ENCODE measurements at places on chromosomes 5 and 9. TPM values are rescaled to one million over a fixed set of nuclear protein-coding genes. Genes with fewer than 3 reads are reported as not detected.

DNA sequence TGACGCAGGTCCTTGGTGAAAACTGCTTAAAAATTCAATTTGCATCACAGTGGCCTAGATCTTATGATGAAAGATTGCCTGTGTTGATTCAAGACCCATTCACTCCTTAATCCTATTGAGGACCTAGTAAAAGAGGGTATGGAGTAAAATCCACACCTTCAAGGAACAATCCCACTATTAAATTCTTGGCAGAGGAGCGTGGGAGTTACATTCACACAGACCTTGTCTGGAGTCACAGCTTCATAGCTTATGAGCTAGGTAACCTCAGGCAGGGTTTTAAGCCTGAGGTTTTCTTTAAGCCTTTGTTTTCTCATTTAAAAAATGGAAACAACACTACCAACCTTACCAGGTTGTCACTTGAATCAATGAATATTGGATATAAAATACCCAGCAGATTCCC lies 566.5 kb upstream of the ZNF462 start:
- DNase-seq: no peak

DNA sequence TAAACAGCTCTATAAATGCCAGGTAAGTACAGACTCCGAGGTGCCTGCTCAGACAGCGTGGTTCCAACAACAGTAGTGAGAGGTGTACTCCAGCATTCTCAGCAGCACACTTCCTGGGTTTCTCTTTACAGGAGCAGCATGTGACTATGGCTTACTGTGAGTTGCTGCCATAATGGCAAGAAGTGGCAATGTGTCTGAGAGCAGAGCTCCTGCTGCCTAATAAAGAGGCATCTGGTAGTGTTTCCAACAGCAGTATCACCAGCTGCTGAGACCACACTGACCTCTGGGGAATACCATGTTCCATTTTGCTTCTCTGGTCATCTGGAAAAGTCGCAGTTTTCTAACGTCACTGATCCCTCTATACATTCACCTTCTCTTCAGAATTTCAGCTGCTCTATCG lies 398.2 kb downstream of the SLCO4C1 start:
- DNase-seq: no peak

DNA sequence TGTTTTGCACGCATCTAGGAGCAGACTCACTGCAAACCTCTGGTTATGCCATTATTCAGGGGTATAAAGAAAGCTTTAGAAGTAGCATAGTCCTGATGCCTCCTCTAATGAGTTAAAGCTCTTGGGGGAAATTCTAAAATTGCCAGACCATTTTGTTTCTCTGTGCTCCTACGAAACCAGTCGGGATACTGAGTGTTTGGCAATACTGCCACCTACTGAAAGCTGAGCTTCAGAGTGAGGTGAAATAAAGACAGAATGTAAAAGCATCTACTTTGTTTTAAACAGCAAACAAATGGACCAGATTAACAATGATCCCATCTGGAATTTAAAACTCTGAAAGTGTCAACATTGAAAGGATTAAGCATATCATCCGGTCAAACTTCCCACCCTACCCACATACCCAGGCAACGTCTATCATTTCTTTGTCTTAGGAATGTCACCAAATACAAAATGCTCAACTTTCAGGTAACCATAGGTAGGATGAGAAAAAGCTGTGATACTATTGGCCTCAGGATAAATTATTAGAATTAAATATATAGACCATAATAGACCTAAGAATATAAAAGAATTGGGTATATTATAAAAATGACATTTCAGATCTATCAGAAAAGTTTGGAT lies 77.8 kb upstream of the SHISAL2B start:
- no peak for DNase-seq

GRCh38 chr9:70554881-70555280 lies 140.4 kb upstream of the KLF9 start:
- no peak for DNase-seq

DNA sequence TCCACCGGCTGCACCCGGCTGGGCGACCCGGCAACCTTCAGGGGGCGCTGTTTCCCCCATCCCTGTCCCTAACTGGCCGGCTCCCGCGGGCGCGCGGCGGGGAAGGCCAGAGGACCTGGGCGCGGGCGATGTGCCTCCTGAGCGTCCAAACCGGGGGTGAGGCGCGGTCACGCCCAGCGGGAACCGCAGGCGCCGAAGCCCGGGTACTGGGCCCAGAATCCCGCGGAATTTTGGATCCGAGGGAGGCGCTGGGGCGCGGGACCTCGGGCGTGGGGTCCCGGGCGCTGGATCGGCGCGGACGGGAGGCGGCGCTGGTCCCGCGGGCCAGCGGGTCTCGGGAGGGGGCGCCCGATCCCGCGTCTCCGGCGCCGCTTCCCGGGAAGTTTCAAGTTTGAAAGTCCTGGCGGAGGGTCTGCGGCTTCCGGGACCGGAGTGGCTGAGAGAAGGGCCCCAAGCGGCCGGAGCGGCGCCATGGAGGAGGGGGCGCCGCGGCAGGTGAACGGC lies at the start of gene PKN3:
PKN3 (plus strand) TSS at position 59 of the 504 bp plus-strand sequence; CDS start at position 472, 413 bp downstream.
- peak; percentile 92 for DNase-seq

DNA sequence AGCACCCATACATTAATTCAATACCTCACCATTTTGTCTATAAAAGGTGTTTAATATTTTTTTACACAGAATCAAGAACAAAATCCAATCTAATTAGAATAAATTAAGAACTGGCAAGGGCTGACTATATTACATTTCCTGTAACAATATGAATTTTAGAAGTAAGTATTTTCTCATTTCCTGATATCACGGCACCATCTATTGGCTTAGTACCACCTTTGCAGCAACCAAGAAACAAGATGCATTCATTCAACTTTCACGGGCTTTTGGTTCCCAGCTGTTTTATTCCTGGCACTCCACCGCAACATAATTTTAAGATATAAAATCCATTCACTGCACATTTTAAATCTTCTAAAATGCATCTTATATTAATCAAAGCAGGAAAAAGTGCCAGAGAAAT lies 20.6 kb downstream of the PSMB7 start:
- no peak for DNase-seq

GRCh38 chr5:27381686-27382085 lies 343.3 kb upstream of the CDH9 start:
- DNase-seq: no peak

DNA sequence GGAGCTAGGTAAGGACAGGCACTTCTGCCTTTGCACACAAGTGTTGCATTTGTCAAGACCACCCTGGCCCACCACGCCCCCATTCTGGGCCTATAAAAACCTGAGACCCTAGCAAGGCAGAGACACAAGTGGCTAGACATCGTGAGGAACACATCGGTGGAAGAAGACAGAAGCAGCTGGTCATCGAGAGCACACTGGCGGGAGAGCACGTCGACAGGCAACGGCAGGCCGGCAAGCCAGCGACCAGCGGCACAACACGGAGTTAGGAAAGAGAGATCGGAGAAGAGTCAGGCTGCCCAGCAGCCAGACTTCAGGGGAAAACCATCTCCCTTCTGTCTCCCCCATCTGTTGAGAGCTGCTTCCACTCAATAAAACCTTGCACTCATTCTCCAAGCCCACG lies 76.1 kb downstream of the HRH2 start:
- no peak for DNase-seq

DNA sequence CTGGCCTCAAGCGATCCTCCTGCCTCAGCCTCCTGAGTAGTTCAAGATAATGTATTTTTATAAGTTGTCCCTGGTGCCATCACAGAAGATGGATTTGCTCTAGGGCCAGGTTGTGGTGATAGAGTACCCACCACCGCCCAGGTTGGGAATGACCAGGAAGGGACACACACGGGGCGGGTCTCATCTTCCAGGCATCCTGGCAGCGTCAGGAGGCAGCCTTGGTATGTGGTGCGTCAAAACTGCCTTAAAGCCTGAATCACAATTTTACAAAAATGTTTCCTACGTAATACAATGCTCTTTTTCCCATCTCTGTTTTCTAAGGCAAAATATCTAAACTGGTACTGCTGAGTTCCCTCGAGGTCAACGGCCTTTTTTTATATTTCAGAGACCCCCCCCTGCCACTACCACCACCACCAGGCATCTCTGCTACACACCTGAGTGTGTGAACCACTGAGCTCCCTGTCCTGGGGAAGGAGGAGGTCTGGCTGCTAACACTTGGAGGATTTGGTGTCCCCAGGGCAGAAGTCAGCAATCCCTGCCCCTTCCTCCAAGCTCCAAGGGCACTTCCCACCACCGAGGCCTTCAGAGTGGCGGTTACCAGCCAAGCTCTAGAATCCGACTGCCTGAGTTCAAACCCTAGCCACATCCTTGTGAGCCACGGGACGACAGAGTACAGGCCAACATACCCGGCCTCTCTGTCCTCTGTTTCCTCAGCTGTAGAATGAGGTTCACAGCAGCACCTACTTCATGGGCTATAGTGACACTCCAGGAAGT lies 47.3 kb downstream of the SLC6A7 start:
- DNase-seq: no peak

- peak; percentile 61 for DNase-seq
Observed at GRCh38 chr9:122100756-122101155, 7.6 kb upstream of the TTLL11 start.

DNA sequence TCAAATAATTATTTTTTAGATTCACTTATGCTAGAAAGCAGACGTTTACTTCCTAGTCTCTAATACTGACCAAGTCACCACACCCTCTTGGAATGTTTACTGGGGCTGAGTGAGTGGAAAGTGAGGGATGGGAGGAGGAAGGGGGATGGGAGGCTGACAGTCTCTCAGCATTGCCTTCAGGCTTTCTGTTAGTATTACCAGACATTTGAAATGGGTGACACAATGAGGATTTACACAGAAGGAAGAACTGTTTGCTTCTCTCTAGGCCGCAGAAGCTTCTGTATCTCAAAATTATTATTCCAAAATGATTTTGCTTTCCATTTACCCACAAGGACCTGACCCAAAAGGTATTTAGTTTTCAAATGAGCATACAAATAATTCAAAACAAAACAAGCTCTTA lies 232.8 kb upstream of the ZNF608 start:
- DNase-seq: no peak

DNA sequence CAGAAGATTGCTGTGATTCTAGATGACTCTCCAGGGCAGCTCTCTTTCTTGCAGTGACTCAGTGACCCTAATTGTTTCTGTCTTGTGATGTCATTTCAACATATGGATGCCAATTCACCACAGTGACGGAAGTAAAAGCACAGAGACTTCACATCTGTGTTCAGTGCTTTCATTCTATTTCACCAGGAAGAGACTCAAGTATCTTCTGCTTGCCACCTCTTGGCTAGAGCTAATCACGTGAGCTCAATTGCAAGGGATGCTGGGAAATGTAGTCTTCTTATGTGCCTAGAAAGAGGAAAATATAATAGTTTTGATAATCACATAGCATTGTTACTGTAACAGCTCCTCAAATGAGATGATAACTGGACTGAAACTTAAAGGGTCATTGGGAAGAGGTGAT lies 453.3 kb upstream of the KLF4 start:
- DNase-seq: no peak

GRCh38 chr9:129131300-129132145 lies 20.3 kb downstream of the PTPA start:
- DNase-seq: peak; percentile 92

GRCh38 chr9:133142684-133143622 lies 20.8 kb downstream of the GBGT1 start:
- DNase-seq: no peak

- no peak for DNase-seq
Observed at GRCh38 chr9:72856972-72857623, 95.8 kb downstream of the ALDH1A1 start.

DNA sequence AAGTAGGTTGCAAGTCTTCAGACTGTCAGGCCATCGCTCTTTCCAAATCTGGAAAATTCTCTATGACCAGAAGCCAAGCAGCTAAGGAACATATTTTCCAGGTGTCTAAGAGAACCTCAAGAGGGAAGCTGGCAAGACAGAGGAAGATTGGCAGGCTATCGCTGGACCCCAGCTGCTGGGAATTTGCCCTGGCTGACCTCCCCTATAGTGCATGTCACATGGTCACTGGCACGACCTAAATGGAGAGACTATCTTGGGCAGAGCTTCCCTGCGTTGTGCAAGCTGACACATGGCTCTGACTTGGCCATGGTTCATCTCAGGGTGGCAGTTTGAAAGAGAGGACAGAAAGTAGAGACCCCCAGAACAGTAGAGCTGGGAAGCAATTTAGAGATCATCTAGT lies 104.9 kb upstream of the ZNF618 start:
- DNase-seq: no peak

GRCh38 chr9:99182356-99182755 lies 39.4 kb downstream of the ALG2 start:
- no peak for DNase-seq

DNA sequence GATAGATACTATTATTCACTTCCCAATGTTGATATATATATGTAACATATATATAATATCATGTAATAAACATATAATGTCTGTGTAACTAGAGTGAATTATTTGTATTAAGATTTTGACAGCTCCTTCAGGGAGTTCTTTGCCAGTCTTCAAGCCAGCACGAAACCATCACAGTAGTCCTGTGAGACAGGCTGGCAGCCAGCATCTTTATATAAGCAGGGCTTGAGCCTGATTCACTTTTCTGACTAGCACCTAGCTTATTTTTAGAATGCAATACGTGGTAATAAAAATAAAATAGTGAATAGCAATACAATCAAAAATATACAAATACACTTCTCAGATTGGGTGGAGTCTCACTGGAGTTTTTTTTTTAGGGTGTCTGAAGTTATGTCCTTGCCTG lies 20.7 kb upstream of the GDA start:
- no peak for DNase-seq

DNA sequence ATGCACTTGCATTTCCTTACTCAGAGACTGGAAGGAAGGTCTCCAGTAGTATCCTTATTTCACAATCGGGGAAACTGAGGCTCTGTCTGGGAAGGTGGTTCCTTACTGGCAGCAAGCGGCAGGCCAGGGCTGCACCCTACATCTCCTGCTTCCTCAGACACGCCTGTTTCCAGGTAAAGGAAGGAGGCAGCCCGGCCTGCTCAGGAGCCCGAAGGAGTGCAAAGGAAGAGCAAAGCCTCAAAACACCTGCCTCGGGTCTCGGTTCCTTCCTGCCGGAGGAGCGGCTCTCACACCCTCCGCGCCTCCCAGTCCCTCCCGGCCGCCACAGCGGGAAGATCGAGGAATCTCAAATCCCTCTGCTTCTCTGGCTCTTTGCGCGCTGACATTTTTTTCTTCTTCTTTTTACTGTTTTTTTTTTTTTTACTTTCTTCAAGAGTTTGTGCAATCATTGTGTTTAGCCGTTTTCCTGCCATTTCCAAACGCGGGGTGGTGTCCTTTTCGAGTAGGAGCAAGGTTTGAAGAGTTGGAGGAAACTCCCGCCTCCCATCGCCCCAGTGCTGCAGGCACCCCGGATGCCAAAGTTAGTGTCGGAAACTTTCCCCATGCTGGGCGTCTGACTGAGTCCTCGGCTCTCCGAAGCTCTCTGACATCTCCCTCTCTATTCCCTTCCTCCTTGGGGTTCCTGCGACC lies 1.0 kb downstream of the GGTA1 start:
- DNase-seq: peak; percentile 74

The KIF27 gene
- 12.9 TPM for total RNA-seq

The DNM1 gene
- total RNA-seq: 4.3 TPM

The PAPPA gene
- 2.3 TPM for total RNA-seq

The CNTFR gene
- total RNA-seq: 6.4 TPM

The SOWAHA gene
- total RNA-seq: not detected

The SLCO6A1 gene
- total RNA-seq: not detected

The C9orf72 gene
- 12.2 TPM for total RNA-seq

The FIBCD1 gene
- total RNA-seq: not detected
